Suprapubic skin (tissue), 4 donors: ENCODE measurements at places on chromosomes 2 and 18. TPM values are rescaled to one million over a fixed set of nuclear protein-coding genes. Genes with fewer than 3 reads are reported as not detected.

DNA sequence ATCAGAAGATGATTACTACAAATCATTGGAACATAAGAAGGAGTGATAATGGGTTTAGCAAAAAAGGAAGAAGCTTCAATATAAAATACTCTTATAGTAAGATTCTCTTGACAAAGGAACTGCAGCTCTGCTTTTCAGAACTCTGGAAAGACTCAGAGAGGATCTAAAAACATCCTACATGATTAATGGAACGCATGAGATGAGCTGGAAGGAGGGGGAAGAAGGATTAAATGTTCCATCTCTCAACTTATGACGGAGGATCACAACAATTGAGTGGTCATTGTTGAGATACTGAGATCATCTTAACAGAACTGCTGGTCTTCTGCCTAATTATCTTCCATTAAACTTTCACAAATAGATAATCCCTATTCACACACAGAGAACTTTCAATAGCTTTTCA is 267.5 kb upstream of the SLC8A1 start:
- H3K4me1 ChIP-seq, result peaks cover 9% of the 10 kb centered on the region
- H3K27ac ChIP-seq, result no peak overlapping the region
- H3K4me3 ChIP-seq, result no peak overlapping the region
- no peaks in the 10 kb centered on the region for H3K36me3 ChIP-seq
- H3K27me3 ChIP-seq, result no peaks in the 10 kb centered on the region

DNA sequence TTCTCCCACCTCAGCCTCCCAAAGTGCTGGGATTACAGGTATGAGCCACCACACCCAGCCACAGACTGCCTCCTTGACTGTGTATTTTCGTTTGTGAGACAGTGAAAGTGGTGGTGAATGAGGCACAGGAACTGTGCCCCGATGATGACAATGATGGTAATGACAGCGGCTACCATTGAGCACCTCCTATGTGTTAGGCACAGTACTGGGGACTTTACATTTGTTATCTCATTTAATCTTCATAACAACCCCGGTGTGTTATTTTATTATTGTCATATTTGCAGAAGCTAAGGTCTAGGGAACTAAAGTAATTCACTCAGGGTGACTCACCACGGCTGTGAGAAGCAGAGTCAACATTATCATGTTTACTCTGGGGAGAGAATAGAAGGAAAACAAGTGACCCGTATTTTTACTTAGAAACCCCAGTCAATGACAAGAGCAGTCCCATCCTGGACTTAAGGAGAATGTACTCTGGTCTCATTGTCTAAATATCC is 77.6 kb upstream of the ALPP start:
- H3K36me3 ChIP-seq, result peaks cover 13% of the 10 kb centered on the region
- no peaks in the 10 kb centered on the region for H3K27me3 ChIP-seq
- no peaks in the 10 kb centered on the region for H3K4me1 ChIP-seq
- DNase-seq, result no peak
- H3K4me3 ChIP-seq, result no peak overlapping the region
- no peak overlapping the region for H3K27ac ChIP-seq

GRCh38 chr2:73759904-73760303 is 20.0 kb downstream of the DUSP11 start:
- H3K27ac ChIP-seq, result no peak overlapping the region
- peaks cover 2% of the 10 kb centered on the region for H3K4me1 ChIP-seq
- no peak for DNase-seq
- H3K36me3 ChIP-seq, result peaks cover 82% of the 10 kb centered on the region
- H3K4me3 ChIP-seq, result no peak overlapping the region

- no peaks in the 10 kb centered on the region for H3K36me3 ChIP-seq
- H3K27me3 ChIP-seq, result no peaks in the 10 kb centered on the region
- no peaks in the 10 kb centered on the region for H3K4me1 ChIP-seq
Measured at GRCh38 chr18:70382017-70382416, 93.2 kb downstream of the SOCS6 start.

GRCh38 chr2:70779911-70780545 is 10.4 kb downstream of the FIGLA start:
- DNase-seq, result no peak
- peaks cover 14% of the 10 kb centered on the region for H3K27me3 ChIP-seq
- H3K36me3 ChIP-seq, result no peaks in the 10 kb centered on the region
- H3K27ac ChIP-seq, result no peak overlapping the region

DNA sequence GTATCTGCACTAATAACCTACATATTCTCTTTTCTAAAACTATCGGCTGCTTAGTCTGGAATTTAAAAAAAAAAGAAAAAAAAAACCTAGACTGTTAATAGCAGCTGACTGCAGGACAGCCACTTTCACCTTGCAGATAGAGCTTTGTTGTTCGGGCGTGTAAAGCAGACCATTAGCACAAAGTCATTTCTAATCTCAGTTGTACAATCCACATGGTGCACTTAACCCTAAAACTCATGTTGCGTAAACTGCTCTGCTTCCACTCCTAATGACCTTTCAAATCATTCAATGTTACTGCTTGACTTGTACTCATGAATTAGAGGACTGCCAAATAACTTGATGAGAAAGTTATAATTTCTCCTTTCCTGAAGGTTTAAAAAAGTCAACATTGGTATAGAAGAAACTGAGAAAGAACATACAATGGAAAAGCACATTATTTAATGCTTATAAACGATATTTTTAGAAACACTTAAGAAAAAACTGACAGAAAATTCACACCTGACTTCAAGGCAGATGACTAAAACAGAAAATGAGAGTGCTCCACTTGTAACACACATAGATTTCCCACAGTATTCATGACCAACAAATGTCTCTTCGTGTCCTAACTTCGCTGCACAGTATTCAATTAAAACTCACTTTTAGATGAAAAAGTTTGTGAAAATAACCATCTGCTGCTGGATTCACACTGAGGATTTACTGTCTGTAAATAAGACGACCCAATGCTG is 2.6 kb downstream of the CDH2 start:
- DNase-seq, result no peak
- no peaks in the 10 kb centered on the region for H3K36me3 ChIP-seq
- H3K27me3 ChIP-seq, result peaks cover 68% of the 10 kb centered on the region
- H3K4me3 ChIP-seq, result no peak overlapping the region
- peaks cover 31% of the 10 kb centered on the region for H3K4me1 ChIP-seq

DNA sequence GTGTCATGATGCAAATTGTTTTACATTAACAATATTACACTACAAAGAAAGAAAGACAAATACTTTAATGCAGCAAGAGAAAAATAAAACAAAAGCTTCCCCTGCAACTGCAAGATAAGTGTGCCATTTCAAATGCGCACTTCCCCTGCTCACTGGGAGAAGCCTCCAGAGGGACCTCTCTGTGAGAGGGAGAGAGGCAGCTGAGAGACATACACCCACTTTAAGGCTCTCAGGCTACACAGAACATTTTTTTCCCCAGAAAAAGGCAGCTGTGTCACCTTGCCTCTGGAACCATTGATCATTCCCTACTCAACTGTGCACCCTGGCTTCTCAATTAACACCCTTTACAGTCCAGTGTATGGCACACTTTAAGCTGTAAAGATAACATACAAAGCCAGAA is 75.2 kb downstream of the DPP4 start:
- no peak for DNase-seq
- H3K27ac ChIP-seq, result no peak overlapping the region
- H3K4me1 ChIP-seq, result no peaks in the 10 kb centered on the region
- H3K27me3 ChIP-seq, result no peaks in the 10 kb centered on the region
- H3K36me3 ChIP-seq, result no peaks in the 10 kb centered on the region
- H3K4me3 ChIP-seq, result no peak overlapping the region

DNA sequence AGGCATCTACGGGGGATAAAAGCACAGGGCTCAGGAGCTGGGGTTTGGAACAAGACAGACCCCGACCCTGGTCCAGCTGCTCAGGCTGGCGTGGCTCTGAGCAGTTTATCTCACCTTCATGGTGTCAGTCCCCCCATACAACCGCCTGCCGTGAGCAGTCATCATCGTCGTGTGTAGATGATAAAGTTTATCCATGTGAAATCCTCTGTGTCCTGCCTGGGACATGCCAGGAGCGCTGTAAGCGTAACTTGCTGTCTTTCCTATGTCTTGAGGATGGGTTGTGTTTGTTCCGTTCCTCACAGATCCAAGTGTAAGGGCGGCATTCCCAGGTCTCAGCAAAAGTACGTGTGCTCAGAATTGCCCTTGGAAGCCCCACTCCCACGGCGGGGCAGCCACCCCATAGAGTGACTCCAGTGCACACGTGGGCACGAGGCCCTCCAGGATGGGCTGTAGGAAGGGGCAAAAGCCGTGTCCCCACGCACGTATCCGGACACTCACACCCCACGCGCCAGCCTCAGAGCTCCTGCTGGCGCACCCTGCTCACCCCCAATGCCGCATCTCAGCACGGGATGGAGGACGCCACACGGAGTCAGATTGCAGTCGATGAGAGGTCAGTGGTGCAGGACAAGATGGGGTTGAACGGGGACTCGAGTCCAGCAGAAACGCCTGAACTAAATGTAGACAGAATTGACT is 50.9 kb downstream of the ADI1 start:
- peaks cover 55% of the 10 kb centered on the region for H3K36me3 ChIP-seq
- H3K4me1 ChIP-seq, result peaks cover 44% of the 10 kb centered on the region
- no peak for DNase-seq
- H3K27ac ChIP-seq, result peak overlapping the region; percentile 35
- no peaks in the 10 kb centered on the region for H3K27me3 ChIP-seq

- H3K4me3 ChIP-seq, result no peak overlapping the region
- H3K36me3 ChIP-seq, result no peaks in the 10 kb centered on the region
- peaks cover 6% of the 10 kb centered on the region for H3K4me1 ChIP-seq
- H3K27ac ChIP-seq, result peak overlapping the region; percentile 40
- DNase-seq, result no peak
Measured at GRCh38 chr18:48962994-48963561, 12.3 kb upstream of the SMAD7 start.

DNA sequence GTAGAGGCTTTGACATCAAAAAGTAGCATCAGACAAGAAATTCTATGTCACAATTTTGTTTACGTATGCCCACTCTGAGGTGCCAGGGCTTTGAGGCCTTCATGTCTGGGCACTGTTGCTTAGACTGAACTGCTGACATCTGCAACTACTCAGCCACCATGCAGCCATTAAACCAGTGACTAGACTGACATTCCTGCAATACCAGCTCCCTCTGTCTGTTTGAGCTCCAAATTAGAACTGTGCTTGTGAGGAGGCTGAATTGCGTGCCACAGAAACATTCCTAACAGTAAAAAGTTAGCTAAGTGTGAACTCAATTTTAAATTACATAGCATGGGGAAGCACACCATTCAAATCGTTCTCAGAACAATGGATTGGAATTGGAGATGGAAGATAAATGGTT is 163.2 kb downstream of the INSIG2 start:
- H3K4me1 ChIP-seq, result no peaks in the 10 kb centered on the region
- no peak for DNase-seq
- H3K36me3 ChIP-seq, result no peaks in the 10 kb centered on the region
- no peak overlapping the region for H3K27ac ChIP-seq

DNA sequence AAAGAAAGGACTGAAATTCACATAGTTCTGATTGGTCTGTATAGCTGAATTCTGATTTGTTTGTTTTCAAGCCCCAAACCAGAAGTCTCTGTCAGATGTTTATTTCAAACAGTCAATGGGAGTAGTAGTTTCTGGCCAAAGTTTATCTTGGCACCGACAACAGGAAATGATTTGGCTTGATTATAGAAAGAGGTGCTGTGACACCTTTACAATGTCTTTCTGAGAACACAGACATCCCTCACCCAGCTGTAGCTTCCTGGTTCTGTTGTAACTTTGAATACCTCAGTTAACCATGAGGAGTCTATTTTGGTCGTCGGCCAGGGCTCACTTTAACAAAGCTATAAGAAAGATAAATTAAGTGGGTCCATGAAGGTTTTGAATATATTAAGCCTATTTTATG is 545.0 kb upstream of the ZNF804A start:
- H3K27ac ChIP-seq, result no peak overlapping the region
- DNase-seq, result no peak
- H3K4me3 ChIP-seq, result no peak overlapping the region
- H3K27me3 ChIP-seq, result no peaks in the 10 kb centered on the region
- no peaks in the 10 kb centered on the region for H3K36me3 ChIP-seq

- no peaks in the 10 kb centered on the region for H3K36me3 ChIP-seq
- H3K27me3 ChIP-seq, result no peaks in the 10 kb centered on the region
- H3K4me3 ChIP-seq, result no peak overlapping the region
- no peak for DNase-seq
Measured at GRCh38 chr2:197876524-197876923, 72.1 kb downstream of the PLCL1 start.

DNA sequence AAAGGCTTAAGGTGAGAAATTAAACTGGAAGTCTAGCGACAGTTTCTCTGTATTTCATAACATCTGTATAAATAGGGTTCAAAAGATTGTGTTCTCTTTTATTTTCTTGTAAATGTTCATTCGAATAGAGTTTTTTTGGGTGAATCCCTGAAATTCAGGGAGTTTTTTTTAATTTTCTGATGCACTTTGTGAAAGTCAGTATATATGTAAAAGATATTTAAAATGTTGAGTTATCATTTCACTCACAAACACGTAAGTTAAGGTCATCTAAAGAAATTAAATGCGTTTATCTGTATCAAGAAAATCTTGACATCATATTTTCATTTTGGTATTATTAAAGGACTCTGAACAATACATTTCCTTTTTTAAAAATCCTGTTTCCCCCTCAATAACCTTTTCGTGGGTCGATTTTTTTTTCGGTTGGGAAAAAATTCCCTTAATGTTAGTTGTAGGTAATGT is 3.4 kb downstream of the SP9 start:
- H3K4me1 ChIP-seq, result peaks cover 79% of the 10 kb centered on the region
- DNase-seq, result no peak
- no peaks in the 10 kb centered on the region for H3K36me3 ChIP-seq
- peak overlapping the region; percentile 53 for H3K4me3 ChIP-seq

DNA sequence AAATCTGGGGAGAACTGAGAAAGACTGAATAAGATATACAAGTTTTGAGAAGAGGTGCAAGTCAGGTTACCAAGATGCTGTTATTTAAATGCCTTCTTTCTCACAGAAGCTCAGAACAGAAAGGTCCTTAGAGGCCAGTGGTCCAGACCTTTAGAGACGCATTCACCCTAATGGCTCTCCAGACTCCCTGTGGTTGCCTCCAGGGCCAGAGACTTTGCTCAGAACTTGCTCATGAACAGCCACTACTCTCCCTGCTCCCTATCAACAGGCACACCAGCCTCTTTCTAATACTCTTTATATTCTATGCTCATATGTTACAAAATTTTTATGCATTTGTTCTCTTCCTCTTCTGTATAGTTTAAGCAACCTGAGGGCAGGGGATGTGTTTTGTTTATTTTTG is 349.0 kb upstream of the TNP1 start:
- no peak overlapping the region for H3K27ac ChIP-seq
- no peaks in the 10 kb centered on the region for H3K4me1 ChIP-seq
- no peak for DNase-seq

Gene SCN2A
- 0.19 TPM for total RNA-seq

Gene PTPRN
- total RNA-seq, result not detected

Gene HAAO
- 3.9 TPM for total RNA-seq

Gene TNFAIP6
- total RNA-seq, result not detected

Gene DNER
- 27.4 TPM for total RNA-seq

Gene SATB2
- total RNA-seq, result 3.7 TPM
